H54 (cell line): ENCODE measurements at places on chromosomes 7 and 10.

DNA sequence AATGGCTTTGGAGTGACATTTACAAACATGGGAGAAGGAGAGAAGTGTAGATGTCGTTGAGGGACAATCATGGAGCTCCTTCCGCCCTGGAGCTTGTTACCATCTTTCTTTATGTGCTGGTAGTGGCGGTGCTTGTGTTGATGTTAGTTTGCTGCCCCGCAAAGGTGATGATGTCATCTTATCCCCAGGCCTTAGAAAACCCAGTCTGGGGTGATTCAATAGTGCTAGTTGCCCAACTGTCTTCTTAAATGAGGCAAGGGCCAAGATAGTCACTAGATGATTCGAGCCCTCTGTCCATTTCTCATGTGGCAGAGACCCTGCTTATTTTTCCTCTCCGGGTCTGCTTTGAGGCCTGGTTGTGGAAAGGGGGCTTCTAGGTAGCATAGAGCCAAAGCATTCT lies 277.4 kb downstream of the CCSER2 start:
- DNase-seq, result peak; percentile 27

- DNase-seq, result no peak
Observed at GRCh38 chr7:96508371-96508770, 186.5 kb upstream of the SLC25A13 start.

- no peak for DNase-seq
Observed at GRCh38 chr10:5789626-5790025, 23.6 kb downstream of the GDI2 start.

GRCh38 chr7:65750511-65751344 lies 122.1 kb upstream of the VKORC1L1 start:
- peak; percentile 84 for DNase-seq

DNA sequence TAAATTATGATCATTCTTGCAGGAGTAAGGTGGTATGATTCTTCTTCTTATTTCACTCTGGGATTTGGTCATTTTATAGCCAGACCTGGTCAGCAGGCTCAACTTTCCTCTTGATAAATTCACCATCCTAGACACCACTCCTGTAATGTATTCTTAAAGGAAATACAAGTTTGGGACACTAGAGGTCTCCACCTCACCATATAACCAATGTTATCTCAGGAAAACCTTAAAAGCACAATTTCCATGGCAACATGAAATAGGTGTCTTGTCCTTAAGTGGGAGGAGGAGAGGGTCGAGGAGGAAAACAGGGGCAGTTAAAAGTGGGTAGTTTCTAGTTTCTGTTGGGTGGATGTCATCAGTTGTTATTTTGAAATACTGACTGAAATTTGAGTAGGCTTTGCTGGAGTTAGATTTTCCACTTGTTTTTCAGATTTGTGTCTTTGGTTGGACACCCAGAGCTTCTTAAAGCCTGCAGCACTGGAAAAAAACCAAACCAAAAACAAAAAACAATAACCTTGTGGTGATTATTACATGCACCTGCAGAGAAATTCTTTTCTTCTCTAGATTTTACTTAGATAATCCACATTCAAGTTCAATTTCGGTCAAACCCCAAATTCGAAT lies 163.1 kb downstream of the PRKCQ start:
- peak; percentile 20 for DNase-seq

GRCh38 chr10:58348571-58349033 lies 13.8 kb downstream of the UBE2D1 start:
- DNase-seq, result no peak
